ENCODE measurements at places on chromosomes 16 and 17.

- DNase-seq, result no peak
These were observed 124.7 kb upstream of the PLCG2 start for GRCh38 chr16:81654346-81654745.

- DNase-seq, result peak; percentile 83
These were observed 729 bp downstream of the P2RX5 start for GRCh38 chr17:3695129-3695722.

DNA sequence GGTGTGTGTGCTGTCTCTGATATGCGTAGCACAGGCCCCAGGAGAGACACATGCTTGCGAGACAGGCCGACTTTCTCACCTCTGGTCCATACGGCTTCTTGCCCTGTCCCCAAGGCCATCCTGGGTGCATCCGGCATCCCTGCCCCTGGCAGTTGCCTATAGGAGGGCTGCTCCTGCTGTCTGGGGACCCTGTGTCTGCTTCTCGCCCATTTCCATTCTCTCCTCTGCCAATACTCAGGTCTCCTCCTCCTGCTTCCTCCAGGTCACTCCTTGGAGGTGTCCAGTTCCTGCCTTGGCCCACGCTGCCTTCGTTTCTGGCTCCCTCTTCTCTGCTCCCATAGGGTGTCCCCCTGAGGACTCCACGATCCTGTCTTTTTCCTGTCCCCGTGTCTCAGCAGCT, 89.0 kb downstream of the DNAH17 start:
- DNase-seq, result no peak

GRCh38 chr16:11207646-11208045, 48.4 kb downstream of the SOCS1 start:
- DNase-seq, result no peak

DNA sequence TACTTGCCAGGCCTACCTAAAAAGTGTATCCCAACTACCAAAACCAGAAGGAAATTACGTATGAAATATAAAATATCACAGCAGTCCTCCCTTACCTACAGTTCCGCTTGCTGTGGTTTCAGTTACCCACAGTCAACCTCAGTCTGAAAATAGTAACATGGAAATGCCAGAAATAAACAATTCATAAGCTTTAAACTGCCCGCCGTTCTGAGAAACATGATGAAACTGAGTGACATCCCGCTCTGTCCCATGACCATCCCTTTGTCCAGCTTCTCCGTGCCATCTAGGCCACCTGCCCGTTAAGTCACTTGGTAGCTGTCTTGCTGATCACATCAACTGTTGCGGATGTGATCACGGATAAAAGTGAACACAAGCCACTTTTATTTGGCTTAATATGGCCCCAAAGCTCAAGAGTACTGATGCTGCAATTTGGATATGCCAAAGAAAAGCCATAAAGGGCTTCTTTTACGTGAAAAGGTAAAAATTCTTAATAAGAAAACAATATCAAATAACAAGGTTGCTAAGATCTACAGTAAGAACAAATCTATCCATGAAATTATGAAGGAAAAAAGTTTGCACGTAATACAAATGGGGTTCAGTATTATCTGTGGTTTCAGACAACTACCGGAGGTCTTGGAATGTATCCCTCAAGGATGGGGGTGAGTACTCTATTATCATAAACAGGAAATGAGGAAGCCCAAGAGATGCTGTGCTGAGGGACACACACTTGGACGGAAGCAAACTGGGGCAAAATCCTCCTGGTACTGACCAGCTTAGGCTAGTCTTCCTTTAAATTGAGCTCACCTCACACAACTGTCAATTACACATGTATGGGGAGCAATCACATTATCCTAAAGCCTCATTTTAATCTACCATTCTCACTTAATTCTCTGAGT, 8.2 kb downstream of the USP22 start:
- no peak for DNase-seq

- no peak for DNase-seq
These were observed 24.4 kb downstream of the SRL start for GRCh38 chr16:4217204-4218131.

DNA sequence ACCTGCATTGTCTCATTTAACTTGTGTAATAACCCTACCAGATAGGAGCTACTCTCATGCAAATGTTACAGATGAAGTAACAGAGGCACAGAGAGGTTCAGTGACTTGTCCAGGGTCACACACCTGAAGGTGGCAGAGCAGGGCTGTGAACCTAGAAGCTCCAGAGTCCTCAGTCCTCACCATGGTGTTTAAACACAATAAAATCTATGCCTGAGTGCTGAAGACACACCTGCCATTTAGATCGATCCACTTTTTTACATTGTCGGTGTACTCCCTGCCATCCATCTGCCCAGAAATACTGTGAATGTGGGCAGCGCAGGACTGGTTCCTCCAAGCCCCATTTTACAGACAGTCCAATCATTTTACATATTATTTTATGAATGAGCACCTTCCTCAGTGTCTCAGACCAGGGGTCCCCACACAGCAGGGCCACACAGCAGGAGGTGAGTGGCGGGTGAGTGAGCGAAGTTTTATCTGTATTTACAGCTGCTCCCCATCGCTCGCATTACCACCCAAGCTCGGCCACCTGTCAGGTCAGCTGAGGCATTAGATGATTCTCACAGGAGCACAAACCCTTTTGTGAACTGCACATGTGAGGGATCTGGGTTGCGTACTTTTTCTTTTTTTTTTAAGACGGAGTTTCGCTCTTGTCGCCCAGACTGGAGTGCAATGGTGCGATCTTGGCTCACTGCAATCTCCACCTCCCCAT, 5.6 kb downstream of the IL4R start:
- peak; percentile 29 for DNase-seq

DNA sequence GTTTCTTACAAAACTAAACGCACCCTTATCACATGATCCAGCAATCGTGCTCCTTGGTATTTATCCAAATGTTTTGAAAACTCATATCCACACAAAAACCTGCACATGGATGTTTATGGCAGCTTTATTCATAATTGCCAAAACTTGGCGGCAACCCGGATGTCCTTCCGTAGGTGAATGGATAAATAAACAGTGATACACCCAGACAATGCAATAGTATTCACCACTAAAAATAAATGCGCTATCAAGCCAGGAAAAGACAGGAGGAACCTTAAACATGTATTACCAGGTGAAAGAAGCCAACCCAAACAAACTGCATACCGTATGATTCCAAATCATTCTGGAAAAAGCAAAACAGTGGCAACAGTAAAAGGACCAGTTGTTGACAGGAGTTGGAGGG, 10.0 kb downstream of the SPATA32 start:
- DNase-seq, result no peak

DNA sequence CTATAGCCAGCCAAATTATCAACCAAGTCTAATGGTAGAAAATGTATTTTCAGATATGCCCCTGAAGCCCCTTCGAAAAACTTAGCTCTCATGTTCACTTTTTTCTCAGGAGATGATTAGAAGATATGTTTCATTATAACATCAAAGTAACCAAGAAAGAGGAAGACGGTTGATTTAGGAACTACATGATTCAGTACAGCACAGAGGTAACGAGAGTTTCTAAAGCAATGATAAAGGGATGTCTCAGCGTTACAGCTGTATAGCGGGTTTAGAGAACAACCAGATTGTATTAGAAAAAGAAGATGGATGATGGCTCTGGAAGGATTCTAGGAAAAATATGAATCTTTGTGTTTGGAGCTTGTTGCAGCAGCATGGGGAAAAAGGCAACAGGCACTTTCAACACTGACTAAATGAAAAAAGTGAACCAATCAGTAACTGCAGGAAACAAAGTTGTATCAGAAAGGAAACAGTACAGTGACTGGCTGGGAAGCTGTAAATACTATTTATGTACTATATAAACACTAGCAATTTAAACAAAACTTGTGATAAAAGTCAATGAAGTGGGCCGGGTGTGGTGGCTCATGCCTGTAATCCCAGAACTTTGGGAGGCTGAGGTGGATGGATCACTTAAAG, 21.5 kb downstream of the MBTD1 start:
- DNase-seq, result no peak

DNA sequence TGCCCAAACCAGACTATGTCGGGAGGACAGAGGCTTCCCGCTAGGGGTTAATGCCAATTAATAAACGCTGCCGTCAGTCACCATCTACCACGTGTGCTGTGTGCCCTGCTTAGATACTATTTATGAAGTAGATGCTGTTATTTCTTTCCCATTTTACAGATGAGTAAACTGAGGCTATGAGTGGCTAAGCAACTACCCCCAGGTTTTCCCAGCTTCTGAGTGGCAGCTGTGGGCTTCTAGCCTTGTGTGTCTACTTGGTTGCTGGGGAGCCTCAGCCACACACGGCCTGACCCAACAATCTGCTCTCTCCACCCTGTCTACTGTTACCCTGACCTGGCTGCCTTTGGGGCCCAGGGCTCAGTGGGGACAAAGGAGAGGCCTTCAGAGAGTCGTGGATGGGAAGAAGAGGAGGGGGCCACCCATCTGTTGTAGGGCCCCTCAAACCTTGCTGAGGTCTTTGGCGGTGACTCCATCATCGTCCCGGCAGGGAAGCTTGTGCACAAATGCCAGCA, 7.1 kb downstream of the GIT1 start:
- DNase-seq, result no peak

DNA sequence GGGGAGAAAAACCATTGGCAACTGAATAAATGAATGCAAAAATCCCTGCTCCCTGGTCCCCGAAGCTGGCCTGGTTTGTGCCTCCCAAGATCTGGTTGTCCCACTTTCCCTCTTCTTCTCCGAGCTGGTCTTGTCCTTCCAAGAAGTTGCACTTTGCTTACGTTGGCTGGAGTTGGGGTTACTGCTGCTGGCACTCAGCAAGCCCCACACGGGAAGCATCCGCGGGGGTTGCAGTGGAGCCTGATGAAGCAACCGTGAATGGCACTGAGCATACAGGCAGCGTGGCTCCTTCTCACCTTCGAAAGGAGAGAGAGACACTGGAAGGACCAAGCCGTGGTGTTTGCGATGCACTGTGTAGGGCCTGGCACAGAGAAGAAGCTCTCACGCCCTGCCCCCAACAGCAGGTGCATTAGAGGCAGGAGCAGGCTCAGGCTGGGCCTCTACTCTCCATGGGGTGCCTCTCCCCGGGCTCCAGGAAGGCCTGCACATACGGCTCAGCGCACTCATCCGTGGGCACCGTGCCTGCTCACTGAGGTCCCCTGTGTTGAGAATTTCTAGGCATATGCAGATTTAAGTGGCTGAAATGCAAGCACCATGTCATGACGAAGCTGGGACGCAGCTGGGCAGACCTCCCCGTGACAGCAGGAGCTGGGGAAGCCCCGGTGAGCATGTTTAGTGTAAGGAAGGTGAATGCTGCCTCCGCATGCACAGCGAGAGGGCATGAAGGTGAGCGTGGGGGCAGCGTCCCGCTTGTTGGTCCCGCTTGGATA, 12.1 kb downstream of the CA5A start:
- DNase-seq, result no peak

DNA sequence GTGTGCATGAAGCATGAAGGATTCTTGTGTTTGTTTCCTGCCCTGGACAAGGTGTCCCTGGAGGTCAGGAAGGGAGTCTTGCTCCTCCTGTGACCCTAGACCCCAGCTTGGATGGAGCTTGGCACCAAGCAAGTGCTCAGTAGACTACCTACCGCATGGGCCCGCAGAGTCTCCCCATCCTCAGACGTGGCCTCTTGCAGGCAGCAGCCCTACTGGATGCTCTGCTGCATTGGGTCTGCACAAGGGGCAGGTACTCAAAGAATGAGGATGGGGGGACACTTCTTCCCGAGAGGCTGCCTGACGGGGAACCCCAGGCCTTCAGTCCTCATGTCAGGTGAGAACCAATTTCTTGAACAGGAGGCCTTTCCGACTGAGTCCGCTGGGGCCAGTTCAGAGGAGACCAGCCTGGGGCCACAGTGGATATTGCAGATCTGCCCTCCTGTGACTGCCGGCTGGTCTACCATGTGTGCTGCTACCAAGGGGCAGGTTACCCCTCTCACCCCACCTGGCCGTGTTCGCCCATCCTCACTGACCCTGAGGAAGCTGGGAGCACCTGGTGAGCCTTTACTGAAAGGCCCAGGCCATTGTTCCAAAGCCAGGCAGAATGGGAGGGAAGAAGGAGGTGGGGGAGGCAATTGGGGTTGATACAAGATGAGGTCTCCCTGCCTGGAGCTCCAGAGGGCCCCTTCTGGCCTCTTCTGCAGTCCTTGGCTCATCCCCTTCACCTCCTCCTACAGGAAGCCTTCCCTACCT, 206.3 kb downstream of the RAB11FIP4 start:
- peak; percentile 44 for DNase-seq

- DNase-seq, result no peak
These were observed 11.8 kb downstream of the PEMT start for GRCh38 chr17:17579691-17580090.

DNA sequence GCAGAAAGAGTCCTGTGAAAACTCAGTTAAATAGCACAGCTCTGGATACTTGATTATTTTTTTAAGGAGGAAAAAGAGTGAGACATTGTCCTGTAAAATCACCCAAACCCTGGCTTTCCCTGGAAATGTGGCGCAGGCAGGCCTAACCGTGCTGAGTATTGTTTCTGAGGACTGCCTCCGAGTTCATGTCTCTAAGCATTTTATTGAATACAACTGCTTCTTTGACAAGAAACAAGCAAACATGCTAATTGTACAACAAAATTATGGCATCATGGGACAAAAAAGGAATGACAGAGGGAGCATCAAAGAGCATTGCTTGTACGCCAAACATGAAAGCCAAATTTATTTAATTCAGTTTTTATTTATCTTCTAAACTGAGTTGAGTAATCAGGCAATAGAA, 64.5 kb upstream of the HSBP1 start:
- DNase-seq, result no peak

DNA sequence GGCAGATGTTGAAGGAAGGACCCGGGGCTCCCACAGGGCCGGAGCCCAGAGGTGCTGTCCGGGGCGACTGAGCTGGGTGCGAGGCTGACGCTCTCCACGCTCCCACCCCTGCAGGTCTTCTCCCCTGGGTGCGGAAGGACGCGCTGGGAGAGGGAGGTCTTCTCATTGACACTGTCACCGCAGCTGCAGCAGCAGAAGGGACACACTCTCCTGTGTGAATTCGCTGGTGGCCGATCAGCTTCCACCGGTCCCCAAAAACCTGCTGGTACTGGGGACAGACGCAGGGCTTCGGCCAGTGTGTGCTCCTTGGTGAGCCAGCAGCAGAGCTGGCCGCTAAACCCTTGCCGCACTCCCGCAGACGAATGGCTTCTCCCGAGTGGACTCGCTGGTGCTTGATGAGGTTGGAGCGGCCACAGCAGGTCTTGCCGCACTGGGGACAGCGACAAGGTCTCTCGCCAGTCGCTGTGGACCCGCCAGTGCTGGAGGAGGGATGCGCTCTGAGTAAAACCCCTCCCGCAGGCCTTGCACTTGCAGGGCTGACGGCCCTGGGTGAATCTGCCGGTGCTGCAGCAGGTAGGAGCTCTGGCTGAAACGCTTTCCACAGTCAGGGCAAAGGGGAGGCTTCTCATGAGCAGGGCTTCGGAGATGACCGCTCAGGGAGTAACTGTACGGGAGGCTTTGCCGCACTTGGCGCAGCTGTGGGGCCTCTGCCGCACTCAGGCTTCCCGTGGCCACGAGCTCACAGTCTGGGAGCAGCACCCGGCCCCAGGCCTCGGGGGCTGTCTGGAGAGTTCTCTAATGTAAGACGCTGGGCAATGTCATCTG, 6.2 kb downstream of the ZNF843 start:
- no peak for DNase-seq

GRCh38 chr17:69344939-69345338, 18.0 kb upstream of the ABCA5 start:
- no peak for DNase-seq

GRCh38 chr17:3556916-3557767, 470 bp downstream of the TRPV3 start:
- DNase-seq, result no peak

GRCh38 chr16:17211797-17212196, 259.0 kb downstream of the XYLT1 start:
- DNase-seq, result peak; percentile 24

GRCh38 chr17:8997994-8998628, 23.2 kb upstream of the NTN1 start:
- no peak for DNase-seq
